ENCODE measurements at places on chromosomes 4 and X.

GRCh38 chrX:84153538-84153937, 34.5 kb downstream of the RPS6KA6 start:
- DNase-seq, result no peak

GRCh38 chr4:11954093-11954492, 525.4 kb upstream of the HS3ST1 start:
- no peak for DNase-seq

DNA sequence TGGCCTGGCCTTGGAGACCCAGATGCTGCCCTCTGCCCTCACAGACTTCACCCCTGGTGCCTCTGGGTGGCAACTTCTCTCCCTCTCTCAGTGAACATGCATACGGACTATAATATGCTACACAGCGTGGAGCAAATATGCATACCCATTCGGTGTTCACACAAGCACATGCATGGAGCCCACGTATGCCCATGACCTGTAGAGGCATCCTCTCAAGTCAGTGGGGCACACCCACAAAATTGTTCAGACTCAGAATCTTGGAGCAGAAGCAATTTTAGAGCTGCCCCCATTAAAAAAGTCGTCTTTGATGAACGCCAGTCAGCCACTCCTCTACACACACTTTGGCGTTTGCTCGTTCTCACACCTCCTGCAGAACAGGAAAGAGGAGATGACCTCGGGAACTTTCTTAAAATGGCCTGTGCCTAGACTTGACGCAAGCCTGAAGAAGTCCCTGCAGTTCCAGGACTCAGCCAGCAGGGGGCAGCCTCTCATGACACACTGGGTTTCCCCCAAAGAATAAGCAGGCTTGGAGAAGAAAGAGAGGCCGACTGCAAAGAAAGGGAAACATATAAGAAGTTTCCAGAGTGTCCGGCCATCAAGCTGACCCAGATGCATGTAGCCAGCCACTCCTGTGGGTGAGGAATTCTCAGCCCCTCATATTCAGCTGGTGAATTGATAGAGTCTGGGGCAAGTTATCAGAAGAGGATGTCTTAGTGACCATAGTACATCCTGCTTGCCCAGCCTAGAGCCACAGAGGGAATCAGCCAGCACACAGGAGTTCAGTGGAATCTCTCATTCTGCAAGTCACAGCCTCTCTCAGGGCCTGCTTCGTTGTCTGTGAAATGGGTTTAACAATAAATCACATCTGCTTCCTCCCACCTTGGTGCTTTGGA, 17.3 kb downstream of the APLN start:
- DNase-seq, result peak; percentile 55

DNA sequence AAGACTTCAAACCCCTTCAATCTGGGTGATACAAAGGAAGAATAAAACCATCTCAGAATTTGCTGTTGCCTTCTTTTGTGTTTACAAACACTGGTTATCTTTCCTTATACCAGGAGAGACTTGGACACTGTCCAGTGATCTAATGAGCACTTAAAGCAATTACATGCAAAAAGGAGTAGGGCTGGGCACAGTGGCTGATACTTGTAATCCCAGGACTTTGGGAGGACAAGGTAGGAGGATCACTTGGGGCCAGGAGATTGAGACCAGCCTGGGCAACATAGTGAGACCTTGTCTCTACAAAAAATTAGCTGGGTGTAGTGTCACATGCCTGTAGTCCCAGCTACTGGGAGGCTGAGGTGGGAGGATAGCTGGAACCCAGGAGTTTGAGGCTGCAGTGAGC, 95.7 kb upstream of the DRD5 start:
- no peak for DNase-seq

GRCh38 chr4:112516471-112517066, 589 bp upstream of the NEUROG2 start:
- no peak for DNase-seq

DNA sequence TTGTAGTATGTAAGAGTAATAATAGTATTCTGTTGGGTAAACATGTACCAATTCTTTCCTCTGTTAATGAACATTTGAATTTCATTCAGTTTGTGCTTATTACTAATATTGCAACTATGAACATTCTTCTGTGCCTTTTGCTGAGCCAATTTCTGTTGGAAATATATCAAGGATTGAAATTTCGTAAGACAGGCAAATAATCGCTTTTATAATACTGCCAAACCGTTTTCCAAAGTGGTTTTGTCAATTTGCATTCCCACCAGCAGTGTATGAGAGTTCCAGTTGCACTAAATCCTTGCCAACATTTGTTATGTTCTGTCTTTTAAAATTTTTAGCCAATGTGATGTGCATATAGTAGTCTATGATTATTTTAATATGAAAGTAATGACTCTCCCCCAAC, 38.6 kb downstream of the MAGEB17 start:
- DNase-seq, result no peak
